NCI-H460 (cell line): ENCODE measurements at places on chromosomes 4 and X.
A peak's percentile ranks its signal among the peaks of the same experiment; 100 is the strongest.

GRCh38 chr4:169658196-169658595 lies 37.8 kb downstream of the CLCN3 start:
- no peak for DNase-seq

DNA sequence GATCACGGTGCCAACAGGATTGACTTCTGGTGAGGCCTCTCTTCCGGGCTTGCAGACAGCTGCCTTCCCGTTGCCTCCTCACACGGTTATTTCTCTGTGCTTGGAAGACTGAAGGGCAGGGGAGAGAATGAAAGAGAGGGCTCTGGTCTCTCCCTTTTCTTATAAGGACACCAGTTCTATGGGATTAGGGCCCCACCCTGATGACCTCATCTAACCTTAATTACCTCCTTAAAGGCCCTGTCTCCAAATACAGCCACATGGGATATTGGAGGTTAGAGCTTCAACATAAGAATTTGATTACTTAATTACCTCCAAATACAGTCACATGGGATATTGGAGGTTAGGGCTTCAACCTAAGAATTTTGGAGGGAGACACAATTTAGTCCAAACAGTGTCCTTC lies 46.5 kb downstream of the EVC start:
- DNase-seq, result no peak

- DNase-seq, result no peak
Measured at GRCh38 chr4:3322059-3322550, 29.3 kb downstream of the RGS12 start.

- no peak for DNase-seq
Measured at GRCh38 chr4:3526456-3526855, 5.8 kb downstream of the LRPAP1 start.

DNA sequence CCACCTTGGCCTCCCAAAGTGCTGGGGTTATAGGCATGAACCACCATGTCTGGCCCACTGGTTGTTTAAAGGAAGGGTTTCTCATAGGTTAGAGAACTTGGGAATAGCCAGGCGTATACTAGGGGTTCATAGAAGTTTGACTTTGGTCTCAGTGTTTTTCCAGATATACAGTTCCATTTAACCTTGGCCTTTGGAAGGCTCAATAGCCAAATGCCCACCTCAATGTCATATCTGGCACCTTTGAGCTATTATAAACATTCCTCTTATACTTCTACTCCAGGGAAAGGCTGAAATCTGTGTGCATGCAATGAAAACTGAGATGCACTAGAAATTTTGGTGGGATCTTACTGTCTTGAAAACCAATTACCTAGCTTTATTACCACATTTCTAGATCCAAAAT lies 47.5 kb upstream of the PROM1 start:
- DNase-seq, result no peak

GRCh38 chr4:71261001-71261400 lies 77.8 kb upstream of the SLC4A4 start:
- DNase-seq, result no peak

- DNase-seq, result no peak
Measured at GRCh38 chrX:74465424-74465823, 44.1 kb downstream of the SLC16A2 start.

GRCh38 chrX:32798990-32799389 lies 412.4 kb downstream of the DMD start:
- no peak for DNase-seq

- DNase-seq, result no peak
Measured at GRCh38 chrX:66014084-66014483, 25.8 kb downstream of the VSIG4 start.

DNA sequence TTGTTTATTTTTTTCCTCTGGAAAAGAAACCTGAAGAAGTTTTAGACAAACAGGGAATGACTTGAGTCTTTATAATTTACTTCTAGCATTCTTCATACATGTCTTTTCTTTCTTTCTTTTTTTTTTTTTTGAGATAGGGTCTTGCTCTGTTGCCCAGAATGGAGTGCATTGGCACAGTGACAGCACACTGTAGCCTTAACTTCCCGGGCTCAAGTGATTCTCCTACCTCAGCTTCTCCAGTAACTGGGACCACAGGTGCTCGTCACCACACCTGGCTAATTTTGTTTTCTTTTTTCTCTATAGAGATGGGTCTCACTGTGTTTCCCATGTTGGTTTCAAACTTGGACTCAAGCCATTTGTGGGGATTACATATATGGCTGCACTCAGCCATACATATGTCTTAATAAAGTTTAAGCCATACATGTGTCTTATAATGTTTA lies 71.8 kb downstream of the RAPGEF2 start:
- no peak for DNase-seq

GRCh38 chr4:122602277-122603142 lies 18.4 kb downstream of the IL21 start:
- peak; percentile 33 for DNase-seq

GRCh38 chrX:153818571-153819383 lies 11.6 kb downstream of the PDZD4 start:
- peak; percentile 19 for DNase-seq

- peak; percentile 1 for DNase-seq
Measured at GRCh38 chr4:7581477-7581876, 146.7 kb upstream of the PSAPL1 start.

GRCh38 chr4:52824603-52825459 lies 37.3 kb upstream of the RASL11B start:
- no peak for DNase-seq

GRCh38 chr4:41514766-41515481 lies 23.0 kb upstream of the LIMCH1 start:
- no peak for DNase-seq

DNA sequence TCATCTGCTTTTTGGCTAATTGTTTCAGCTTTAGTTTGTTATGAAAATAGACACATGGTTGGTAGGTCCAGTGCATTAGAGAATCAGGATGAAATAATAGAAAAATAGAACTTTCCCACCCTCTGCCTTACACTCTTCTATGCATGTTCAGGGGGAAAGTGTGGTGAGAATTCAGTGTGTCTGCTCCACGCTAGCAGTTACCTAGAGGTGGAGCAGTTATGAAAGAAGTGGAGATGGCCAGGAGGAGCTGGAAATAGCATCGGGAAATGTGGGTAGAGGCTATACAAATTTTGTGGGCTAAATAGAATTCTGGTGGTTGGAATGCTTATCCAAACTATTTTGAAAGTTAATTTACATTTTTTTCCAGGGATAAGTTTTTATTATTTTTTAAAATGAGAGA lies 91.4 kb upstream of the MAD2L1 start:
- DNase-seq, result no peak

DNA sequence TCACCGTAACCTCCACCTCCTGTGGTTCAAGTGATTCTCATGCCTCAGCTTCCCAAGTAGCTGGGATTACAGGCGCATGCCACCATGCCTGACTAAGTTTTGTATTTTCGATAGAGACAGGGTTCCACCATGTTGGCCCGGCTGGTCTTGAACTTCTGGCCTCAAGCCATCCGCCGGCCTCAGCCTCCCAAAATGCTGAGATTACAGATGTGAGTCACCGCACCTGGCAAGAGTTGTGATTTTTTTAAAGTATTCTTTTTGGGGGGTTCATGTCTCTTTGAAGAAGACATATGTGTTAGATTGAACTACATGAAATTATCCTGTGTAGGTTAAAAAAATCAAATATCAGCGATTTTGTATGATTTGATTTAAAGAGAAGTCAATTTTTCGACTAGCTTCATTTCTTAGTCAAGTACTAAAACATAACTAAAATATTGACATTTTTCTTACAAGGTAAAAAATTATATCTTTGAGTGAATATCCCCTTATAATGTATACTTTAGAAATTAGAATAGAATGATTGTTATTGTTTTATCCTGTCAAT lies 60.3 kb upstream of the ANTXR2 start:
- DNase-seq, result no peak

GRCh38 chrX:128464116-128464515 lies 411.9 kb upstream of the ACTRT1 start:
- DNase-seq, result no peak

DNA sequence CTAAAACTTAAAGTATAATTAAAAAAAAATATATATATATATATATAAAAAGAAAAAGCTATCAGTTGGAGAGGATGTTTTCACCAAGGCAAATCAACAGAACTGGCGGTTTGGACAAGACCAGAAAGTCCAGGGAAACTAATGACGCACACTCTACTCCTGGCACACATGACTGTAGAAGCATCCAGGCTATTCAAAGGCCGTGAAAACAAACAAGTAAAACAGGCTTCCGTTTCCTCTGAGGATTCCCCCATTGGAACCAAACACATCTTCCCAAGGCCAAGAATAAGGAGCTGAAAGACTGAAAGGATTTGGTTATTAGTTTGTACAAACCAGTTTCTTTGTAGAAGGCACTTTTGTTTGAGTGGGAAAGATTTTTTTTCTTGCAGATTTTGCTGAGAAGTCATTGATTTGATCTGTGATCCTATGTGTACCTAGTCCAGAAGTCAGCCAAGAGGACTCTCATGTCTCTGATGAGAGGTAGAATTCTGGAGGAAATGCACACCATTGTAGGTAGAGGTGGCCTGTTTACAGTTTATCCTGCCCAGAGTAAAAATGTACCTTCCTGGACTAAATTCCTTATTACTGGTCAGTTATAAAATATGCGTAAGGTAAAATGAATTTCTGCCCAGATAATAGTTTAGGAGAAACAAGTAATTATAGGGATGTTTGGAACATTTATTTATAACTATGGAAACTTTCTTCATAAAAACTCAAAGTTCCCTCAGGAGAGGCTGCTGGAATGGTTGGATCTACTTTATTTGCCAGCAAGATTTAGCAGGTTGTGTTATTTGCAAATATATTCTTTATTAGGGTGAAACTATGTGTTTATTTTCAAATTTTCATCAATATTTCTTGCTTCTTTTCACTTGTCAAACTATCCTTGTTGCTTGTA lies 66.5 kb downstream of the DMP1 start:
- DNase-seq, result no peak

GRCh38 chr4:77804471-77804870 lies 14.7 kb downstream of the CNOT6L start:
- DNase-seq, result no peak

DNA sequence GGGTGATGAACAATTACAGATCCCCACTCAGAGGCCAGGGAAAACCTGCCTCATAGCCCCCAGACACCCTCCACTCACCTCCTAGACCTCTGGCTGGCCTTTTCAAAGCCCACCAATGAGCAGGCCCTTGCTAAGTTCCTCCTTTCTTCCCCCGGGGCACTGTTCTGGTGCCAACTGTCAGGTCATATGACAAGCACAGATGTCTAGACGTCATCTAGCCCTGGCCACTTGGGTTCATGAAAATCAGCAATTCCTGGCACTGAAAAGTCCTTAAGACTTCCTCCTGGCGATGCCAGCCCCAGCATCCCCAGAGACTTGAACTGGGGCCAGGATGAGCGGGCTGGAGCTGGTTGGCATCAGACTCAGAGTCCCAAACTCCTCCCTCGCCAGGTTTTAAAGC lies 115.6 kb upstream of the NALF2 start:
- DNase-seq, result no peak

DNA sequence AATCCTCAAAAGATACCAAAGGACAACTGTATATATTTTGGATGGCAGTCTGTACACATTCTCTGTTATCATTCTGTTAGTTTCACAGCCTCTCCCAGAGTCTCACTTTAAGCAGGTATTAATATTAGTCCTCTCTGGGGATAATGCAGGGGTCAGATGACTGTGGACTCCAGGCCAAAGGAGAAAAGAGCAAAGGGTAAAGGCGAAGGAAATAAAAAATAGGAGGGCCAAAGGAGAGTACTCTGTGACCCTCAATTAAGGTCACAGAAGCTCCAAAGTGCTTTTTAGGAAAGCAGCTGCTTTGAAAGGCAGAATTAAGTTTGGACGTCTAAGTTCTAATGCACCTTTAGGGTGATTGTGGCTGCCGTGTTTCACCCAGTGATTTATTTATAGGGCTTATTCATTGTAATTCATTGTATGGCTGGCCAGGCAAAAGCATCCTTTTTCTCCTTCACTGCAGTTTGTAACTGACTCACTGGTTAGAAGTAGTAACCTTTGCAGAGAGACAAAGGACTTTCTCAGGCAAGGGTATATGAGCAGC lies 7.8 kb downstream of the MSMO1 start:
- DNase-seq, result no peak

DNA sequence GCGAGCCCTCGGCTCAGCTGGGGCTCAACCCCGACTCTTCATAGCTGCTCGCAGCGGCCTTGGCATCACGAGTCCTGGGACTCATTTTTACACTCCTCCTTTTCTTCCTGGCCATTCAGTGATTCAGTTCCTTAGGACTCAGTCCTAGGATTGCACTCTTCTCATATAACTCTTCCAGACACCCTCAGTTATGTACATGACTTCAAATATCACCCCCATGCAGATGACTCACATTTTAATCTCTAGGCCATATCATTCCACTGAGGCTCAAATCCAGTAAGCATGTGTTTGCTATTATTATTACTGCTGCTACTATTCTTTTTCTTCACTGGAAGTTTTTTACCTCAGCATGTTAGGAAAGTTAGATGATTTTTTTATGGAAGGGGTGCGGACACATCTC lies 14.4 kb downstream of the ITGB1BP2 start:
- no peak for DNase-seq

- peak; percentile 20 for DNase-seq
Measured at GRCh38 chrX:11438767-11439166, 145.6 kb downstream of the AMELX start.

- DNase-seq, result no peak
Measured at GRCh38 chr4:148245015-148245414, 197.2 kb downstream of the NR3C2 start.

GRCh38 chr4:81207828-81208227 lies 7.2 kb downstream of the PRKG2 start:
- DNase-seq, result no peak

DNA sequence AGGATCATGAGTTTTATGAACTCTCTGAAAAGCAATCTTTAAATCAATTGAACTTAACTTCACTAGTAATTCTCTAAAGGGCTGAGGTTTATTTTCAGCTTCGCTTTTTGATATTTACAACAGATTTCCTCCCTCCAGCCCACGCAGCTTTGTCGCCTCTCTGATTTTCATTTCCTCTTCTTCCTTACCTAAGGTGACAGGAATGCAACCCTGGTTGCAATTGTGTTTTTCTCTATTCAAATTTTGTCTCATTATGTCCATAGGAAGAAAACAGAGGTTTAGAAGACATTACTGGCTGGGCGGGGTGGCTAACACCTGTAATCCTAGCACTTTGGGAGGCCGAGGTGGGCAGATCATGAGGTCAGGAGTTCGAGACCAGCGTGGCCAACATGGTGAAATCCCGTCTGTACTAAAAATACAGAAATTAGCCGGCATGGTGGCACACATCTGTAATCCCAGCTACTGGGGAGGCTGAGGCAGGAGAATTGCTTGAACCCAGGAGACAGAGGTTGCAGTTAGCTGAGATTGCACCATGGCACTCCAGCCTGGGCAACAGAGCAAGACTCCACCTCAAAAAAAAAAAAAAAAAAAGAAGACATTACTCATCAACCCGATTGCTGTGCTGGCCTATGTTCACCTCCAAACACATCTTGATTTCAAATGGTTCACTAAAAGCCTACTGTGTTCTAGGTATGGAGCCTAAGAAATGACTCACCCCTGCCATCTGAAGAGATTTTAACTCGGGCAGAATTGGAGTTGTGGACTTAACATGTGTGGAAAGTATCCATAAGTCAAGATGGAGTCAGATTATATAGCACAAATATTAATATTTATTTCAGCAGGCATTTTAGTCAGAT lies 36.8 kb downstream of the VSIG4 start:
- no peak for DNase-seq
